ENCODE measurements at places on chromosomes 1 and 21.
A peak's percentile ranks its signal among the peaks of the same experiment; 100 is the strongest.

GRCh38 chr1:86754265-86754974, 50.0 kb downstream of the SH3GLB1 start:
- no peaks in the 10 kb centered on the region for H3K27me3 ChIP-seq
- no peaks in the 10 kb centered on the region for H3K4me1 ChIP-seq
- H3K4me3 ChIP-seq = no peak overlapping the region

DNA sequence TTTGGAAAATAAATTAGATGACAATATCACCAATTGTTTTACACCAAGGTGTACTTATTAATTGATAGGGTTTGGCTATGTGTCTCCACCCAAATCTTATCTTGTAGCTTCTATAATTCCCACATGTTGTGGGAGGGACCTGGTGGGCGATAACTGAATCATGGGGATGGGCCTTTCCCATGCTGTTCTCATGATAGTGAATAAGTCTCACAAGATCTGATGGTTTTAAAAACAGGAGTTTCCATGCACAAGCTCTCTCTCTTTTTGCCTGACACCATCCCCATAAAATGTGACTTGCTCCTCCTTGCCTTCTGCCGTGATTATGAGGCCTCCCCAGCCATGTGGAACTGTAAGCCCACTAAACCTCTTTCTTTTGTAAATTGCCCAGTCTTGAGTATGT, 131.0 kb upstream of the LMO4 start:
- H3K27ac ChIP-seq = no peak overlapping the region
- peaks cover 9% of the 10 kb centered on the region for H3K27me3 ChIP-seq
- DNase-seq = no peak
- H3K4me1 ChIP-seq = no peaks in the 10 kb centered on the region
- no peak overlapping the region for H3K4me3 ChIP-seq

GRCh38 chr1:4306559-4307467, 347.6 kb upstream of the AJAP1 start:
- DNase-seq = no peak
- H3K4me3 ChIP-seq = no peak overlapping the region
- H3K36me3 ChIP-seq = no peaks in the 10 kb centered on the region
- H3K4me1 ChIP-seq = no peaks in the 10 kb centered on the region
- no peak overlapping the region for H3K27ac ChIP-seq
- H3K27me3 ChIP-seq = no peaks in the 10 kb centered on the region

- peaks cover 19% of the 10 kb centered on the region for H3K36me3 ChIP-seq
- H3K4me1 ChIP-seq = peaks cover 17% of the 10 kb centered on the region
- H3K27me3 ChIP-seq = no peaks in the 10 kb centered on the region
- H3K4me3 ChIP-seq = peak overlapping the region; percentile 90
Measured at GRCh38 chr1:174990382-174990999, 9.3 kb upstream of the CACYBP start.

GRCh38 chr1:65195495-65196417, 47.8 kb downstream of the AK4 start:
- no peaks in the 10 kb centered on the region for H3K27me3 ChIP-seq
- no peaks in the 10 kb centered on the region for H3K4me1 ChIP-seq
- no peak overlapping the region for H3K27ac ChIP-seq
- H3K4me3 ChIP-seq = no peak overlapping the region
- H3K36me3 ChIP-seq = no peaks in the 10 kb centered on the region
- DNase-seq = no peak

DNA sequence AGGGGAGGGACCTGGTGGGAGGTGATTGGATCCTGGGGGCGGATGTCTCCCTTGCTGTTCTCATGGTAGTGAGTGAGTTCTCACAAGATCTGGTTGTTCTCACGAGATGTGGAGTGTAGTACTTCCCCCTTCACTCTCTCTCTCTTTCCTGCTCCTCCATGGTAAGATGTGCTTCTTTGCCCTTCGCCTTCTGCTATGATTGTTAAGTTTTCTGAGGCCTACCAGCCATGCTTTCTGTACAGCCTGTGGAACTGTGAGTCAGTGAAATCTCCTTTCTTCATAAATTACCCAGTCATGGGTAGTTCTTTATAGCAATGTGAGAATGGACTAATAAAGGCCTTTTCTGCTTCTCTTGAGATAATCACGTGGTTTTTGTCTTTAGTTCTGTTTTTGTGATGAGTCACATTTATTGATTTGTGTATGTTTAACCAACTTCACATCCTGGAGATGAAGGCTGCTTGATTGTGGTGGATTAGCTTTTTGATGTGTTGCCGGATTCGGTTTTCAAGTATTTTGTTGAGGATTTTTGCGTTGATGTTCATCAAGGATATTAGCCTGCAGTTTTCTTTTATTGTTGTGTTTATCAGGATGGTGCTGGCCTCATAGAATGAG, 45.5 kb downstream of the RABGAP1L start:
- H3K4me1 ChIP-seq = peaks cover 10% of the 10 kb centered on the region
- peak overlapping the region; percentile 5 for H3K4me3 ChIP-seq
- no peaks in the 10 kb centered on the region for H3K36me3 ChIP-seq
- DNase-seq = no peak
- peak overlapping the region; percentile 49 for H3K27ac ChIP-seq
- H3K27me3 ChIP-seq = no peaks in the 10 kb centered on the region

DNA sequence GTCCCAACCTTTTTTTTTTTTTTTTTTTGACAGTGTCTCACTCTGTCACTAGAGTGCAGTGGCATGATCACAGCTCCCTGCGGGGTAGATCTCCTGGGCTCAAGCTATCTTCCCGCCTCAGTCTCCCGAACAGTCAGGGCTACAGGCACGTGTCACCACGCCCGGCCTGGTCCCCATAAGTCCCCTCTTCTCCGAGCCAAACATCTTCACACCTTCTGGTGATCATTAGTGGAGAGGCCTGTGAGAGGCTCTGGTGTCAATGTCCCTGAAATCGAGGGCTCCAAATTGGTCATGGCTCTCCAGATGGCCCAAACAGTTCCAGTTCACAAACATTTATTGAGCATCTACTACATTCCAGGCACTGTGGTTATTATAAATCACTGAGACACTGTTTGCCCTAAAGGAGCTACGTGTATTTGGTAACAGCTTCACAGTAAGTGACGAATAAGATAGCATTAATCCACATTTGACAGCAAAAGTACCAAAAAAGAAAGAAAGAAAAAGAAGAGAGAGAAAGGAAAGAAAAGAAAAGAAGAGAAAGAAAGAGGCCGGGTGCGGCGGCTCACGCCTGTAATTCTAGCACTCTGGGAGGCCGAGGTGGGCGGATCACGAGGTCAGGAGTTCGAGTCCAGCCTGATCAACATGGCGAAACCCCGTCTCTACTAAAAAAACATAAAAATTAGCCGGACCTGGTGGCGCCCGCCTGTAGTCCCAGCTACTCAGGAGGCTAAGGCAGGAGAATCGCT, 867 bp upstream of the TIMM17A start:
- peaks cover 17% of the 10 kb centered on the region for H3K36me3 ChIP-seq
- H3K27me3 ChIP-seq = no peaks in the 10 kb centered on the region
- peak overlapping the region; percentile 82 for H3K27ac ChIP-seq
- peak overlapping the region; percentile 96 for H3K4me3 ChIP-seq

- H3K27ac ChIP-seq = peak overlapping the region; percentile 85
- peaks cover 29% of the 10 kb centered on the region for H3K36me3 ChIP-seq
- DNase-seq = no peak
- H3K4me1 ChIP-seq = peaks cover 33% of the 10 kb centered on the region
Measured at GRCh38 chr1:43651188-43651587, 1.2 kb downstream of the KDM4A start.

GRCh38 chr21:36452281-36452825, 27.6 kb downstream of the CLDN14 start:
- no peak for DNase-seq
- no peaks in the 10 kb centered on the region for H3K4me1 ChIP-seq
- no peaks in the 10 kb centered on the region for H3K36me3 ChIP-seq
- peaks cover 2% of the 10 kb centered on the region for H3K27me3 ChIP-seq
- H3K4me3 ChIP-seq = no peak overlapping the region

Data from CD4-positive, CD25-positive, alpha-beta regulatory T cell (primary cell).